Activated CD4-positive, alpha-beta T cell treated with anti-CD3 and anti-CD28 coated beads, Interleukin-2, amount 50 U/mL, for 24 hours (primary cell): ENCODE measurements at places on chromosomes 16 and 17.
A peak's percentile ranks its signal among the peaks of the same experiment; 100 is the strongest.

- DNase-seq: no peak
These were observed 13.8 kb downstream of the CASKIN2 start for GRCh38 chr17:75501378-75502071.

GRCh38 chr17:10635290-10635689 is 21.8 kb downstream of the MYH3 start:
- no peak for DNase-seq

DNA sequence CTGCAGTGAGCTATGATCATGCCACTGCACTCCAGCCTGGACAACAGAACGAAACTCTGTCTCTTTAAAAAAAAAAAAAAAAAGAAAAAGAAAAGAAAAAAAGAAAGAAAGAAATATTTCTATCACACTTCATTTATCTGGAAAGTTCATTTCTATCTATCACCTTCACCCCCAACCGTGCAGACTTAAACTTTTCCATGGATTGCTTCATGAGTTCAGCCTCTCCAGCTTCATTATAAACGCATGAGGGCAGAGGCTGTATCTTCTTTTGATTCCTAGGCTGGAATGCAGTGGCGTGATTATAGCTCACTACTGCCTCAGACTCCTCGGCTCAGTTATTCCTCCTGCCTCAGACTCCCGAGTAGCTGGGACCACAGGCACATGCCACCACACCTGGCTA is 28.2 kb downstream of the MRC2 start:
- no peak for DNase-seq

- DNase-seq: no peak
These were observed 35.4 kb downstream of the WNT3 start for GRCh38 chr17:46783031-46783593.

- no peak for DNase-seq
These were observed 317.7 kb upstream of the C16orf82 start for GRCh38 chr16:26749072-26749471.

DNA sequence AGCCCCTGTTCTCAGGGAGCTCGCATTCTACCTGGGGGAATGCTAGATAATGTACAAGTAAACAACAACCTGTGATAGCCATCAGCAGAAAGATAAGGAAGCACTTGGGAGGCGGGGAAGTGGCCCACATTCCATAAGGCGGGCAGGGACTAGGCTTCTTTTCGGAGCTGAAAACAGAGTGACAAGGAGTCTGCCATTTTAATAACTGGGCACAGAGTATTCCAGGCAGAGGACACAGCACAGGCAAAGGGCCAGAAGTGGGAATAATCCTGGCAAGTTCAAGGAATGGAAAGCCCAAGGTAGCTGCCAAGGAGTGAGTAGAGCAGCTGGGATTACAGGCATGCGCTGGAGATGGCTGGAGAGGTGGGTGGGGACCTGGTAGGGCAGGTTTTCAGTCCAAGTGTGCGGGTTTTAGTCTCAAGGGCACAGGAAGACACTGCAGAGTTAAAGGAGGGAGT is 24.3 kb downstream of the USP43 start:
- DNase-seq: no peak

GRCh38 chr17:13563866-13564265 is 37.9 kb downstream of the HS3ST3A1 start:
- DNase-seq: no peak

DNA sequence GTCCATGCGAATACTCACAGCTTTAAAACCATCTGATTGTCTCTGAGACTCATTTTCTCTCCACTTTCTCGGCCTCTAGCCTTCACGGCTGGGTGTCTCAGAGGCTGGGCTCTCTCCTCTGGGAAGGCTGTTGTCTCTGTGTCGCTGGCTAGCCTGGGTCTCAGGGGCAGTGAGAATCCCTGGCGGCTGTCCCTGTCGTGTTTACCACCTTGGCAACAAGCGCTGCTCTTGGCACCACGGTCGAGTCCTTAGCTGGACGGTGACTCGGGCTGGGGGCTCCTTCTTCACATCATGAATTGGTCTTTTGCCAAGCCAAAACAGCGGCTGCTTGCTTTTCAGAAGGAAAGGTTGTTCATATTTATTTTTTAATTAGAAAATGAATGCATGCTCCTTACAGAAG is 81.1 kb downstream of the MSI2 start:
- no peak for DNase-seq

- no peak for DNase-seq
These were observed 6.9 kb upstream of the ACTG1 start for GRCh38 chr17:81519284-81520020.

- no peak for DNase-seq
These were observed 415 bp upstream of the FOXF1 start for GRCh38 chr16:86509759-86510464.

- DNase-seq: no peak
These were observed 399.8 kb upstream of the SALL1 start for GRCh38 chr16:51550800-51551347.

GRCh38 chr17:63645775-63646487 is 23.7 kb downstream of the MAP3K3 start:
- no peak for DNase-seq

GRCh38 chr17:4463818-4464476 is 30.2 kb downstream of the SPNS3 start:
- no peak for DNase-seq

DNA sequence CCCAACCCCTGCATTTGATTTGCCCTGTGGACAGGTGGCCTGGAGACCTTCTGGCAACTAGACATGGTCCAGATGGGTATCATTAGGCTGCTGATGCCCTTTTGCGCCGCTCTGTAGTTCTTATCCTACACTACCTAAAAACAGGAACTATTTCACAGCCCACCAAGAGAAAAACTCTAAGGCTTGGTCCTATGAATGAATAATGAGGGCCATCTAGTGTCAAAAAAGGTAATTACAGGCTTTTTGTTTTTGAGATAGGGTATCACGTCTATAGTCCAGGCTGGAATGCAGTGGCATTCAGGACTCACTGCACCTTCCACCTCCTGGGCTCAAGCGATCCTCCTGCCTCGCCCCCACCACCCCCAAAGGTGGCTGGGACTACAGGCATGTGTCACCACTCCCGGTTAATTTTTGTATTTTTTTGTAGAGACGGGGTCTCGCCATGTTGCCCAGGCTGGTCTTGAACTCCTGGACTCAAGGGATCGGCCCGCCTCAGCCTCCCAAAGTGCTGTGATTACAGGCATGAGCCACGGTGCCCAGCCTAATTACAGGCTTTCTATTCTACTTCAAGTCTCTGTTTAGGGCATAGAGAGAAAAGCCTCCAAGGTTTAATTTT is 20.9 kb downstream of the COIL start:
- peak; percentile 12 for DNase-seq

DNA sequence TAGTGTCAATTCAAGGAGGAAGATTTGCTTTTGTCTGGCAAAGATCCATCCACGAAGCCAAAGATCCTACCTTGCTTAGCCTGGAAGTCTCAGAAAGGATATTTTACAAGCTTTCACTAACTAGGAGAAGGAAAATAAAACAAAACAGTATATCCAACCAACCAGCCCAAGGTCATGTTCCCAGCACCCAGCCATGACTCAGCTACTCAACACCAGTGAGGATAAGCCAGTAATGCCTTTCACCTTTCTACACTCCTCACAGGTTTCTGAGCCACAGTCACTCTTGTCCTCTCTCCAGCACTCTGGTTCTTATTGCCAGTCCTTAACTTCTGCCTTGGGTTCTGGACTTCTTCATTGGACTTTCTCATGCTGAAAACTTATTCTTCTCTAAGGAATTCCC is 116.2 kb downstream of the CDH11 start:
- DNase-seq: no peak

DNA sequence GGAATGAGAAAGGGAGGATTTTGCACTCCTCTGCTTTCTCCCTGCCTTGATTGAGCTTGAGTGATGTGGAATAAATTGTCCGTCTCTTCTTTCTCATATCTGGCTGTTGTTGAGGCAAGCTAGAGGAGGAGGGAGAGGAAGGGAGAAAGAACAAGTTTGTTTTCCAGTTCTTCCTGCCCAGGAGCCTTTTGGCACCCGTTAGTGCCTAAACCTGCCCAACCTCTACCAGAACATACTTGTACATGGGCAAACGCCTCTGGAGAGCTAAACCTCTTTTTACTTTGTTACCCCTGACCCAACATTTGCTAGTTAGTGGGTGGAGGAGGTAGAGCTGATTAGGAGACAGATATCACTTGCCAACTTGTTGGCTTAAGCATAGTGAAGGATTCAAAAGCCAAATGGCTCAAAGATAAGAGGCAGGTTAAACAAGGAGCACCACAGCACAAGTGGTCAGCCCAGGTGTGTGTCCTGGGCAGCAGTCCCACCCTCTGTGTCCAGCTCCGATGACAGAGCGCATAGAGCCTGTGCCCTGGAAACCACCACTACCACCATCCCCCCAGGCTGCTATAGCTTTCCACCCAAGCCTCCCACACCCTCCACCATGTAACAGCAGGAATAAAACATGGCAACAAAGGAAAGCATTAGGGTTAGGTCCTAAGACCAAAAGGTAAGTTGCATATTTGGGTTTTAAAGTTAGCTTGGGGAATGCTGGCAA is 6.5 kb downstream of the ODF4 start:
- no peak for DNase-seq

GRCh38 chr16:57802341-57803133 is at the start of gene KIFC3:
KIFC3 (minus strand) TSS chr16:57802491; CDS start chr16:57798243, 4,248 bp downstream.
- DNase-seq: peak; percentile 30

- DNase-seq: no peak
These were observed 126.0 kb downstream of the MGAT5B start for GRCh38 chr17:76994237-76994637.

GRCh38 chr16:12089492-12090150 is 113.1 kb downstream of the SNX29 start:
- DNase-seq: peak; percentile 36

- DNase-seq: no peak
These were observed 32.4 kb downstream of the CCL4 start for GRCh38 chr17:36136036-36136435.

- DNase-seq: no peak
These were observed 9.8 kb upstream of the CMTM3 start for GRCh38 chr16:66594739-66595138.

GRCh38 chr17:74130841-74131240 is 72.6 kb upstream of the RPL38 start:
- DNase-seq: no peak

DNA sequence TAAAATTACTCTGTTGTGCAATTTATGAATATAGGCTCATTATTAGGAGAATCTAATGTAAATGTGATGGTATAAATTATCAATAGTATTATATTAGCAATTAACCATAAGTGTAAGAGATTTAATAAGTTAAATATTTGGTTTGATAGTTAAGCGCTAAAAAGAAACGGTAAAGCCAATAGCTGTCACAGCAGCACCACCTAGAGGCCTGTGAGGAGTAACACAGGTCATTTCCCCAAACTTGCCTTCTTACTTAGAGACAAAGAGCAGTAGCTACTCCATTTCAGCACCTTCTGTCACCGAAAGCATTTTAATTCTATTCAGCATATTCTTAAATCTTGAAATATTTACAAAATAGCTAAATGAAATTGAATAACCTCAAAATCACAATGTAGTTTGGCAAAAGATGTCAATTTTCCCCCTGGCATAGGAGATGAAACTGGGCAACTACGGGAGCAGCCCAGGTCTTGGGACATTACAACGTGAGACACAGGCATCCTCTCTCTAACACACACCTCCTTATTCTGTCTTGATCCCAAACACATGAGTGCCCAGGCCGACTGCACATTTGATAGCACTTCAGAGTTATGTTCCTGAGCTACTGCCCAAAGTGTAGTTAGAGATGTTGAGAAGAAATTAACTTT is 14.3 kb upstream of the DYNLRB2 start:
- DNase-seq: peak; percentile 13

DNA sequence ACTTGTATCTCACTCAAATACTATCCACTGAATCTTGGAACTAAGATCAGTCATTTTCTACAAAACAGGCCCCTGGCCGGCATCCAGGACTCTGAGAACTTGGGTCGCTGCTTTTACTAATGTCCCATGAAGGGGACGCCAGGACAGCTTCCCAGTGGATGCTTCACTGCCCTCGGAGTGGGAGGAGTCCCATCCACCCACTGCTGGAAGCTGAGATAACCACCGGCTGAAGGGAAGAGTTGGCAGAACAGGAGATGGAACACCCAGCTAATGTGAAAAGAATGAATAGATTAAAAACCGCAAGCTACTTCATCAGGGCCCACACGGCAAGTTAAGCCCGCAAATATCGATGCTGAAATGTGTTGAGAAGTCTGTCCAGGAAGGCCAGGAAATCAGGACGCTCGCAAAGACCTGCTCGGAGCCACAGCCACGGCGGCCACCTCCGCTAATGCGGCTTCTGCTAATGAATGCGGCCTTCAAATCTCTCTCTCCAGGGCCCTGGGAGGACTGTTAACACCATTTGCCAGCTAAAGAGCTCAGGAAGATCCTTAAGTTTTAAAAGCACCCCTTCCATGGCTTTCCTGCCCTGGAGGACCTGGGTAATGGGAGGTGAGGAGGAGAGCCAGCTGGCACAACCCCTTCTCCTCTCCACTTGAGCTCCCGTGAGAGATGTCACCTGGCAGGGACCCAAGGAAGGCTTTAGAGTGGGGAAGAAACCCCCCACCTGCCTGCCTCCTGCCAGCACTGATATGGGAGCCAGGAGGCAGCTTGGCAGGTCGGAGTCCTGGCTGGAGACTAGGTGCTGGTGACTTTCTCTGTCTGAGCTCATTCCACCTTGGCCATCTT is 226.6 kb upstream of the RPL38 start:
- no peak for DNase-seq

DNA sequence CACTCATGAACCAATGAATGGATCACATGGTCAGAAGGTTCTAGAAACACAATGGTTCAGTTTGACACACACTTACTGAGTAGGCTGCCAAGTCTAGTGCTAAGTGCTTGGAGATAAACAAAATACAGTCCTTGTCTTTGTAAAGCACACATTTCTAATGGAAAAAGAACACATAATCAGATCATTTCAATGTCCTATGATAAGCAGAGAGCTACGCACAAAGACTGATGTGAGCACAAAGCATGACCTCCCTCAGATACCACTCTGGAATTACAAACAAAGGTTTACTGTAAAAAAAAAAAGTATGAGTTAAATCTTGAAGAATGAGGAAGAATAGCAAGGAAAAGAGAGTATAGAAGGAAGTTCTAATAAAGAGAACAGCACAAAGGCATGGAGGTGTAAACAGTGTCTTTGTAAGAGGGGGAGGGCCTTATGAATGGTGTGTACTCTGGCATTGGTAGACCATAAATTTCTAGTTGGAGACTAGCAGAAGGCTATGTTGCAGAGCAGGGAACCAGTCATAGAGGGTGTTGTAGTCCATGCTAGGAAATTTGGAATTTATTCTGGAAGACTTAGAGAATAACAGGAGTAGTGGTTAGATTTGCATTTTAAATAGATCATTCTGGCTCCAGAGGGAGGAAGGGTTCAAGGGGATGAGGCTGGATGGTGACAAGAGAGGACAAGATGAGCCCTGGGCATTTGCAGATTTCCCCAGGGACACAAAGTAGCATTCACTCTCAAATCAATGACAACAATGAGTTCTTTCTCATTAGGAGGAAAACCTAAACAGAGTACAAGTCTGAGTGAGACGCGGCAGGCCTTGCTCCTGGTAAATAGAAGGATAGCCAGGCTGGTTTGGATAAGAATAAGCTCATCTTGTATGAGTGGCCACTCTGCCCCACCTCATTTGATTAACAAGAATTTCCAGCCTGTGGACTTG is 468.0 kb downstream of the TOX3 start:
- no peak for DNase-seq

DNA sequence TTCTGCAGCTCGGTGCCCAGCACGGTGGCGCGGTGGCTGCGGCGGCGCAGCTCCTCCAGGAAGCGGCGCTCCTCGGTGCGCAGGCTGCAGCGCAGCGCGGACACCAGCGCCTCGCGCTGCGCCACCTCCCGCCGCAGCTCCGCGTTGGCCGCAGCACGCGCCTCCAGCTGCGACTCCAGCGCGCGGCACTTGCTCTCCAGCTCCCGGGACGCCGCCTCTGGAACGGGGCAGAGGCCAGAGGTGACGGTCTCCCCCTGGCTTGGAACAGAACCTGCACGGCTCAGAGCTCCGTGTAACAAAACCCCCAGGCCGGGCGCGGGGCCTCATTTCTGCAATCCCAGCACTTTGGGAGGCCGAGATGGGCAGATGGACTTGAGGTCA is 13.2 kb upstream of the CLUH start:
- no peak for DNase-seq
